ENCODE measurements at places on chromosomes 6 and 20.

- no peak for DNase-seq
Measured at GRCh38 chr20:48965189-48965910, 43.8 kb downstream of the ARFGEF2 start.

- DNase-seq: no peak
Measured at GRCh38 chr20:3222635-3223600, 13.6 kb downstream of the ITPA start.

DNA sequence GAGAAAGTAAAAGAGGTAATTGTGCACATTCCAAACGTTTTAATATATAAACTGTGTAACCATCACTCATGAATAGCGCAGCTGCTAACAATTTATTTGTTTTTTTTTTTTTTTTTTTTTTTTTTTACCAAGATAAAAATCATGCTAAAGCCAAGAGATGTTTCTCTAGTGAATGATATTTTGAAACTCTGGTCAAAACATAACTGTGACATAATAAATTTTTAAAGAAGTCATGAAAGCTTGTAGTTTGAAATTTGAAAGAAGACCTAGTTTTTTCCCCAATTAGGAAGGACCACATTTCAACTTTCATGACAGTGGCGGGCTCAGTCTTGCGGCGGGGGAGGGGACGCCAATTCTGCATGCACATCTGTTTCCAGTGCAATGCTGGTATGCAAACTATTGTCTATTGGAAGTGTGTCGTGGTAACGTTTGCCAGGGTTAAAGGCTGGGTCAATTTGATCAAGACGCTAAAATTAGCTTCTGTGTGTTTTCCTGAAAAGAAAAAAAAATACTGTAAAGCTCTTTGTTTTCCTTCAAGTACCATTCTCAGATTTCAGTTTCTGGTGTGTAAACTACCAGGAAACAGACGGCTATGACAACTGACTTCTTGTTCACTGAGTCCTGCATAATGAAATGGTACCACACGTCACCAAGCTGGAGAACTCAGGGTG, 211.9 kb downstream of the FOXC1 start:
- DNase-seq: no peak

GRCh38 chr6:21334651-21335050, 258.9 kb upstream of the SOX4 start:
- DNase-seq: no peak
